ENCODE measurements at places on chromosomes 12 and 14.

DNA sequence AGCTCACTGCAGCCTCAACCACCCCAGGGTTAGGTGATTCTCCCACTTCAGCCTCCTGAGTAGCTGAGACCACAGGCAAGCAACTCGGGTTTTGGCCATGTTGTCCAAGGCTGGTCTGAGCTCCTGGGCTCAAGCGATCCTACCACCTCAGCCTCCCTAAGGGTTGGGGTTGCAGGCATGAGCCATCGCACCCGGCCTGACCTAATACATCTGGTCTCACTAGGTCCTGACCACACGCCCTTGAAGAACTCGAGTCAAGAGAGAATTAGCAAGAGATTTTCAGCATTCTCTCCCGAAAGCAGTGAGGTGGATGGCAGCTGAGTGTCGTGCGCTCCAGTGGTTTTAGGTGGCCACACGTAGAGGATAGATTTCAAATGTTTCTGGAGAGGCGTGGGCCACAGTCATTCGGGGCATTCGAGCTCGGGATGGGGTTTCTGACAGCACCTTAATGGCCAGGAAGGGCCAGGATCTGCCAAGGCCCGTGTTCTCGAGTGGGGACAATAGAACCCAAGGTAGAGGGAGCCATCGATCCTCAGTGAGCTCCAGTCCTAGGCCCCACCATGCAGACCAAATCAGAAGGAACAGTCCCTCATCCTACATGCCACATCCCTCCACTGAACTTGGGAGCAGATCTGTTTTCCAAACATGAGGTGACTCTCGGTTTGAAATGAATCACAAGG lies 193.1 kb downstream of the ALG10 start:
- no peak for DNase-seq

- DNase-seq = no peak
Measured at GRCh38 chr12:60174476-60174875, 578.6 kb downstream of the SLC16A7 start.

DNA sequence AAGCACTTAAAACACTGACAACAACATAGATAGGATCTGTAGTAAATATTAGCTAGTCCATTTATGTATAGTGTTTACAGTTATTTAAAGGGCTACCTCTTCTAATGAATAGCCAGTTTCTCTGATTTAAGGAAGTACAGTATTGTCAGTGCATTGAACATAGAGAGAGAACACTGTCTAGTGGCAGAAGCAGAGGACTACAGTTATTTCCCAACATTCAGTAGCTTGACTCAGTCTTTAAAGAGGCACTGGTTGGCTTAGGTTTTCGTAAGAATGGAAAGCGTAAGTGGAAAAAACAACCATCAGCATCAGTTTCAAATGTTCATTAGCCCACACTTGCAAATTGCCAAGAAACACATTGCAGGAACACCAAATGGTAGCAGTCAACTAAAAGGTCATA lies 125.0 kb upstream of the HMGA2 start:
- DNase-seq = no peak

GRCh38 chr12:101620762-101621133 lies 26.0 kb downstream of the MYBPC1 start:
- no peak for DNase-seq

- no peak for DNase-seq
Measured at GRCh38 chr14:106619606-106620005, 1093.2 kb downstream of the TMEM121 start.

DNA sequence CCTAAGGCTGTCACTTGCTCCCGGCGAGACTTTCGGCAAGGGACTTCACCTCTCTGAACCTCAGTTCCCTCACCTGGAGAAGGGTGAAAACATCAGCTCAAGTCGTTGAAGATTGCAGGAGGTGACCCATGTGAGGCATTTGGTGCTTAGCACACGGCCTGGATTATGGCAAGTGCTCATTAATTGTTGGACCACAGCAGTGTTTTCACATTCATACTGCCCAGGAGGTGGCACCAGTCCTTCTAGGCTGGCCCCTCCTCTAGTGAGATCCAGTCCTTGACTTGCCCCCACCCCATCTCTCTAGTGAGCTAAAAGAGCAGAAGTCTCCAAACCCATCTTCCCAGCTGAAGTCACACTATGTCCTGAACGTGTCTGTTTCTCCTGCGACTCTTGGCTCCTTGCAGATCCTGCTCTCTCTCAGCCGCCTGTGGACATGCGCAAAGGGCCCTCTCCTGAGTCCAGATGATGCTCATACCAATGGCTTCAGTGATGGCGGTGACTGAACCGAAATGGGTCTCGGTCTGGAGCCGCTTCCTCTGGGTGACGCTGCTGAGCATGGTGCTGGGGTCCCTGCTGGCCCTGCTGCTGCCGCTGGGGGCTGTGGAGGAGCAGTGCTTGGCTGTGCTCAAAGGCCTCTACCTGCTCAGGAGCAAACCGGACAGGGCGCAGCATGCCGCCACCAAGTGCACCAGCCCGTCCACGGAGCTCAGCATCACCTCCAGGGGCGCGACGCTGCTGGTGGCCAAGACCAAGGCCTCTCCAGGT lies 1.6 kb downstream of the FICD start:
- no peak for DNase-seq

DNA sequence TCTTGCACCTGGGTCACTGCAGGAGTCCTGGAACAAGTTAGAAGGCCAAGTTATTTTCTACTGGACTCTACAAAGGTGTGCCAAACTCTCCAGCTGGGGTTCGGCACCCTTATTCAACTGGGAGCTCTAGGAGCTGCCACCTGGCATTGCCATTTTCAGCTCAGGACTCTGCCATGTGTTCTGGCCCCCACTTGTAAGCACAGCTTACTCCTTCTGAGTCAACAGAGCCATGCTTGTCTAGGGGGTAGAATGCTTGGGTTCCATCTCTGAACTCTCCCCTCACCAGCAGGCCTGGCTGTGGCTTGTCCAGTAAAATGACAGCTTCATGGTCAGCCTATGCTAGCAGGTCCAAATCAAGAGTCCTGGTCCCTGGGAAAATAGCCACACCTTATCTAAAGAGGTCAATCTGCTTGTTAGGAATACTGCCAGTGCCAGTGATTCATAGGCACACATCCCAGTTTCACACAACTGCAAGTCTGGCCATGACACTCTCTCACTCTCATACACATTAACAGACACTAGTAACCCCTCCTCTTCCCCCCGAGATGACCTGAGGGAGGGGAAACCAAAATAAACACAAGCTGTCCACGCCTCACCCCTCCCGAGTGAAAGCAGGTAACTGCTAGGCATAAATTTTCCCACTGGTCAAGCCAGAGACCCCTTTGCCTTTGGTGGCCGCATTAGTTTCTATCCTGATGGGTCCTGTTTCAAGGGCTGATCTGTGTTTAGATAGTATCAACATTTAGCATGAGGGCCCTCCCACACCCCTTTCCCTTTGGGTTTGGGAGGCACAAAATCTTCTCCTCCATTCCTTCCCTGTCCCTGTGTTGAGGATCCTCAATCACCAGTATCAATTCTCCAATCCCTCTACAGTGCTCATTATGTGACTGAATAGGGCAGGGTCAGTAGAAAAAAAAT lies 182.3 kb upstream of the GZMB start:
- DNase-seq = no peak

DNA sequence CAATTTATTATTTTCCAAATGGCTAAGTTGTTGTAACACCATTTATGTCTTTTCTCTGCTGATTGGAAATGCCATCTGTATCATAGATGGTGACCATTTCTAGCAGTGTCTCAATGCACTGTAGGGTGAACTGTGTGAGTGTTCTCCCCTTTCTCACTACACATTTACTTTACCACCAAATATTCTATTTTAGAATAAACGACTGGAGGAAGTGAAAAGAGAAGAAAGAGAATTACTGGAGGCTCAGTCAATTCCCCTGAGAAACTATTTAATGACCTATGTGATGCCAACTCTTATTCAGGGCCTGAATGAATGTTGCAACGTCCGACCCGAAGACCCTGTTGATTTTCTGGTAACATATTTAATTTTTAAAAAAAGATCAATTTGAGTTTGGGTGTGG lies 15.5 kb upstream of the PAPOLA start:
- no peak for DNase-seq

DNA sequence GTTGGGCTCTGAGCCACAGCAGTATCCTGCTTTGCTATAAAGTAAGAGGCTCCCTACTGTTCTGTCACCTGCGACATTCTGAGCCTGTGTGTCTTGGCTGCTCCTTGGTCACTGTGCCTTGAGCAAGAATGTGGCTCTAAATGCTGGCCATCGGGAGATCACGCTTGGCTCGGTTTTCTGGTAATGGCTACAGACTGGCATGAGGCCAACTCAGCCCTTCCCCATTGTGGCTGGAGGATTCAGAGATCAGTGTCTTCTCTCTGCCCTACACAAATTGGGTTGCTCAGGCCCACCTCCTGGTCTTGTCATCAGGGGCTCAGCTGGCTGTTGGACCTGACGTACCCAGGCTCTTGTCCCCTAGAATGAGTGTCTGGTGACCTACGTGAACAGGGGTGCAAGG lies 94.5 kb downstream of the PLXNC1 start:
- no peak for DNase-seq

- DNase-seq = no peak
Measured at GRCh38 chr14:49460662-49461061, 125.5 kb downstream of the RPS29 start.

GRCh38 chr12:12275874-12276273 lies 9.0 kb upstream of the LRP6 start:
- no peak for DNase-seq

DNA sequence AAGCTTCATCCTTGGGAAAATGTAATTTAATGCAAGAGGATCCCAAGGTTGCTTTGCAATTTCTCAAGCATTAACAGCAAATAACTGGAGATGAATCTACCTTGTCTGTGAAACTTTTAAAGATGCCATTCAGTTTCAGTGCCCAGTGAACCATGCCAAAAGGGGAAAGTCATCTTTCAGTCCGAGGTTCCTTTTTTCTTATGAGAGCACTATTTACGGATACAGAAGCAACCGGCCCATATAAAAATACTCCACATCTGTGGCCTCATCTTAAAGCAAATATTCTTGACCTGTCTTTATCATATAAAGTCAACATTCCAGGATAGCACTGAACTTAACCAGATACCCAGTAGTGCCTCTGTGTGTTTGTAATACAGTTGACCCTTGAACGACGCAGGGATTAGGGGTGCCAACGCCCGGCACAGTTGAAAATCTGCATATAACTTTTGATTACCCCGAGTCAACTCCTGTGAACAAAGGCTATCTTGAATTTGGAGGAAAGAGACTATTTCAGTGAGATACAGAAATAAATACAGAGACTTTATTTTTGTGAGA lies 209.4 kb downstream of the PCNX1 start:
- no peak for DNase-seq

GRCh38 chr12:5665615-5666014 lies 233.7 kb downstream of the NTF3 start:
- no peak for DNase-seq

- DNase-seq = no peak
Measured at GRCh38 chr12:67428431-67428830, 159.3 kb downstream of the CAND1 start.

DNA sequence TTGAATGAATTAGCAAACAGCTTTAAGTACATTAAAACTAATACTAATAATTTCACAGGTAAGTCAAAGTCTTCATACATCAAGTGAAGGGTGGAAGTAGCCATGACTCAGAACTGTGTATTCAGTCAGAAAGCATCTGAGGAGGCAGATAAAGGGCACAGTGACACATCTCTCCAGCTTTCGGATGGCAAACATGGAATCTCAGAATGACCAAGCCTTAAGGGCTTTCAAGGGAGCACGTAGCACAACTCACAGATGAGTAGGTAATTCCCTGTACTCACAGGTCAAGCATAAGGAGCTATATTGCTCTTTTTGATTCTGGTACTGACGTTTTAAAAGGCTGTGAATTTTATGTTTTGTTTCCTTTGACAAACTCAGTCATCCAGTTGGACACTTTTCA lies 56.0 kb downstream of the MDGA2 start:
- DNase-seq = no peak

GRCh38 chr12:124428136-124428791 lies 133.4 kb downstream of the RFLNA start:
- no peak for DNase-seq

GRCh38 chr12:60266381-60266852 lies 670.6 kb downstream of the SLC16A7 start:
- no peak for DNase-seq

GRCh38 chr12:92255741-92256140 lies 110.1 kb upstream of the BTG1 start:
- DNase-seq = no peak

DNA sequence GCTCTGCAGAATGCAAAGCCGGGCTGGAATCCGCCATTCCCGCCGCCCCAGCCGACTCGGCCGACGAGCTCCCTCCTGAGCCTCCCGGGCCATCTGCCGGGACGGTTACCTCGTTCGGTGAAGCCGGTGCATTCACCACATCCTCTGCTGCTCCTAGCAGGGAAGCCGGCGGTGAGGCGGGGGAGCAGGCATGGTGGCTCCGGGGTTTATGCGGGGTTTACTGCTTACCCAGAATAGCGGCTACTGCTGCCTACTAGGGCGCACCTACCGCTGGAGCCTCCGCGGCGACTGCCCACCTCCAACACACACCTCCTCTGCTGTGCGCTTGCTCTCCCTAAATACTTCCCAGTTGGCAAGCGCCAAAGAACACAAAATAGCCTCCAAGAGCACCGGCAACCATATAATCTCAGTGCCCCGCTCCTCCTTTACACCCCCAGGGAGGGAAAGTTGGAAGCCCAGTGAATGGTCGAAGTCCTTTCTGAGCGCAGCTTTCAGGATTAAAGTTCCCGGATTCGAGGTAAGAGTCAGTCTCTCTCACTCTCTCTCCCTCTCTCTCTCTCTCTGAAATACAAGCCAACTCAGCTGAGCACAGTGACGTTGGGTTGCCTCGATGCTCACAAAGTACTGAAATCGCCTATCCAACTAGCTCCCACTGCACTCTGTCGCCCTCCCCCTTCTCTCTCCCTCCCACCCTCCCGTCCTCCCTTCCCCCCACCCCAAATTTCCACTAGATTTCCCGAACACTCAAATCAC lies at the start of gene TBX5:
Gene TBX5, minus strand, starts transcription at position 626 of the 753 bp plus-strand sequence. CDS start 2,246 bp downstream, outside the sequence.
- no peak for DNase-seq

GRCh38 chr12:46456356-46457334 lies 84.1 kb upstream of the SLC38A2 start:
- no peak for DNase-seq

Measured in stimulated activated CD4-positive, alpha-beta T cell treated with anti-CD3 and anti-CD28 coated beads, Interleukin-1b, Interleukin-23, amount 100 ng/mL, for 1 hour (primary cell).